Effector CD4-positive, alpha-beta T cell (primary cell): ENCODE measurements at places on chromosomes 3 and 15.
A peak's percentile ranks its signal among the peaks of the same experiment; 100 is the strongest.

- DNase-seq, result no peak
Measured at GRCh38 chr3:146065573-146066006, 95.4 kb downstream of the PLOD2 start.

GRCh38 chr3:4813909-4814304 lies 165.3 kb upstream of the BHLHE40 start:
- no peak for DNase-seq

GRCh38 chr15:74050556-74051234 lies 31.7 kb downstream of the GOLGA6A start:
- DNase-seq, result no peak

GRCh38 chr15:85706779-85707518 lies 87.8 kb downstream of the KLHL25 start:
- DNase-seq, result peak; percentile 51

DNA sequence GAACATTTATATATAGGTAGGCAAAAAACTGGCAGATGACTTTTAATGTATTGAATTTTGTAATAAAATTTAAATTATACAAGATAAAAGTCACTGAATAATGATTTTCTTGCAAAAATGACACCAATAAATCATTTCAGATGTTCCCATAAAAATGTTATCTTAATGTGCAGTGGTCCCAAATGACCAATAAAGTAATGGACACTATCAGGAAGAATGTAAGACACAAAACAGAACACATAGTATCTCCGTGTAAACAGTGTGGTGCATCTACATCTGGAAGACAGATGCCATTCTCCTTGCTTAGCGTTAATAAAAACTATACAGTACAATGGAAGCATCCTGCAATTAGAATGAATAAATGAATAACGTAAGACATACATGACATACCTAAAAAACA lies 41.5 kb downstream of the FGF7 start:
- no peak for DNase-seq

- DNase-seq, result no peak
Measured at GRCh38 chr3:112894258-112894657, 47.6 kb upstream of the CD200R1L start.

DNA sequence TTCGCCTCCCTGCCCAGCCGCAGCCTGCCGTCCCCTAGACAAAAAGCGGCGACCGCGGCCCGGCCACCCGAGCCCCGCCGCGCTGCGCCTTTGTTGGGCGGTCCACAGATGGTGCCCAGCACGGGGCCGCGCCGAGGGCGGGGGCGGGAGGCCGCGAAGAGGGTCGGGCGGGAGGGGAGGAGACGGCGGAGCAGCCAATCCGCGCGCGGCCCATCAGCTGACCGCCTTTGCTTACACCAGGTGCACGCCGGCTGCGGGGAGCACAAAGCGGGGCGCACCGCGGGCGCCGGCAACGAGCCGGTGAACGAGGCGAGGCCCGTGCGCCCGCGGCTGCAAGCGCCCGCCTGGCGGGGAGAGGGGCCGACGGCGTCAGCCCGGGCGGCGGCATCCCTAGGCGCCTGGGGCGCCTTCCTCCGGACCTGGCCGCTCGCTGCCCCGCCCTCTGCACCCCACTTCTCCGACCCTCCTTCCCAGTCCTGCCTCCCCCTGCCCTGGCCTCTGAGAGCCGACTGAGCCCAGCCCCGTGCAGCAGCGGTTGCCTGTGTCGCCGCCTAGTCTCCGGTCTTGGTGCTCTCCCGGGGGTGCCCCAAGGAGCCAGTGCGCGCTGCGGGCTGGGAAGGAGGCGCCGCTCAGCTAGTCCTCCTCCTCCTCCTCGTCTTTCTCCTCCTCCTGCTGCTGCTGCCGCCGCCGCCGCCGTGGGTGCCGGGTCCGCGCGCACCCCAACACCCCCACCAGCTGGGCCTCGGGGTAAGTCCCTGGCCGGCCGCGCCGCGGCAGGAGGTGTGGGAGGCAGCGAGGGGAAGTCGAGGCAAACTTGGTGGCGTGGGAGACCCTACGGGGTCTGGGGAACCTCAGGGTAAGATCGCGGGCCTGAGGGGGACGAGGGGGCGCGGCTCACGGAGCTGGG lies at the start of gene LRRN1:
Gene LRRN1 (plus strand): TSS at position 259 of the 907 bp plus-strand sequence. CDS start 45,211 bp downstream, outside the sequence.
- no peak for DNase-seq

- DNase-seq, result no peak
Measured at GRCh38 chr3:122245513-122246174, 62.2 kb downstream of the CASR start.

- no peak for DNase-seq
Measured at GRCh38 chr3:50591196-50591741, 20.3 kb downstream of the CISH start.

DNA sequence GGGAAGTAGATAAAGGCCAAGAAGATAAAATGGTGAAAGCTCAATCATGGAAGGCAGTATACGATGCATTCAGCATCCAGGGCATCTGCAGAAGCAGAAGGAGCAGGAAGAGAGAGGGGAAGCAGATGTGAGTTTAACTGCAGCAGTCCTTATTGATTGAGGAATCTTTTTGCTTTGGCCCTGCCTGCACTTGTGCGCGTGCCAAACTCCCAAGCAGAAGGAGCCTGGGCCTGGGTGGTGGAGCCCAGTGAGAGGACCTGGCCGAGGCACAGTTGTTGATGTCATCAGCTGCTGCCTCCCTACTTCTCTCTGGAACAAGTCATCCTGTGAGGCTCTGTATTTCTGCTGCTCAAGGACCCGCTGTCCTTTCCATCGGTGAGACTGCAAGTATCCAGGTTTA lies 65.5 kb upstream of the ROPN1 start:
- DNase-seq, result no peak

- DNase-seq, result no peak
Measured at GRCh38 chr3:129615751-129616281, 9.3 kb upstream of the PLXND1 start.
